ENCODE measurements at places on chromosomes 6 and 20.

GRCh38 chr20:50126662-50127061, 13.7 kb upstream of the UBE2V1 start:
- DNase-seq = no peak

DNA sequence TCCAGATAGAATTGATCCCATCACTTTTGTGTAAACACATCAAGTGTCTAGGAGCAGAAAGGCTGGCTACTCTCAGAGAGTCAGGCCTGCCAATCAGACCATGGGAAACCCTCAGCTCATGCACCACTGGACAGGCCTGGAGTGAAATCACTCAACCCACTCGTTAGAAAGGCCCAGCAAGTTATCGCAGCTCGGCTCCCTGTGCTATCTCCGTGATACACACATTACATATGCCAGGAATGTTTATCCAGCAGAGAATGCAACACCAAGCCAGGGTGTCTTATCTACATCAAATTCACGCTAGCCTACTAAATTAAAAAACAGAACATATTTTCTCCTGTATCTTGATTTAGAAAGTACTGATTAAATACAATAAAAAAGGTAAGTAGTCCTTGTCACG, 232.4 kb upstream of the FOXQ1 start:
- no peak for DNase-seq

- no peak for DNase-seq
These were observed 381.6 kb downstream of the UTRN start for GRCh38 chr6:144666781-144667180.

GRCh38 chr20:44542890-44543289, 21.0 kb upstream of the SERINC3 start:
- DNase-seq = no peak

Measured in DND-41 (cell line).